T-helper 1 cell (primary cell): ENCODE measurements at places on chromosomes 11 and 22.

- no peak for DNase-seq
Observed at GRCh38 chr22:22748756-22749155, 104.3 kb downstream of the GGTLC2 start.

GRCh38 chr22:44702479-44703198 is 635 bp downstream of the PRR5 start:
- no peak for DNase-seq

DNA sequence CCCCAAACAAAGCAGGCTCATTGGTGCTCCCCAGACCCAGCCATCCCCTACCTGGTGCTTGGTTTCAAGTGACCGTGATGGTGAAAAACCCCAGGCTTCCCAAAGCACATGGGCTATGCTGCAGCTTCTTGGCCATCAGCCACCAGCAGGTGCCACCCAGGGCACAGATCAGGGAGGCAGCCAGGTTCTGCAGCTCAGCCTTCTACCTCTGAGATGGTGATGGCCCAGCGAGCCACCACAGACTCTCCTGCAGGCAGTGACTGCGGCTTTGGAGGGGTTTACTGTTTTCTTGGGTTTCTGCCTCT is 70.0 kb upstream of the ALX4 start:
- no peak for DNase-seq

DNA sequence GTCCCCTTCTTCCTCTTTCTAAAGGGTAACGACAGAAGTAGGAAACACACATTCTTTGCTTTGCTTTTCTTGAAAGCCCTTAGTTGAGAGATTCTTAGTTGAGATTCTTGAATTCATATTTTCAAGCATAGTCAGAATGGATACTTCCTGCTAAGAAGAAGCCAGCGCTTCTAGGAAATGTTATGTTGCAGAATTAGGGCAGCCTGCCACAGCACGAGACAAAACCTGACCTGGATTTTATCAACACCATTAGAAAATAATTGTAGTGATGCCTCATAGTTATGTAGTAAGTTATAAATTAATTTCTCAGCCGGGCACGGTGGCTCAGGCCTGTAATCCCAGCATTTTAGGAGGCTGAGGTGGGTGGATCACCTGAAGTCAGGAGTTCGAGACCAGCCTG is 37.9 kb upstream of the NUP160 start:
- DNase-seq: peak; percentile 84

DNA sequence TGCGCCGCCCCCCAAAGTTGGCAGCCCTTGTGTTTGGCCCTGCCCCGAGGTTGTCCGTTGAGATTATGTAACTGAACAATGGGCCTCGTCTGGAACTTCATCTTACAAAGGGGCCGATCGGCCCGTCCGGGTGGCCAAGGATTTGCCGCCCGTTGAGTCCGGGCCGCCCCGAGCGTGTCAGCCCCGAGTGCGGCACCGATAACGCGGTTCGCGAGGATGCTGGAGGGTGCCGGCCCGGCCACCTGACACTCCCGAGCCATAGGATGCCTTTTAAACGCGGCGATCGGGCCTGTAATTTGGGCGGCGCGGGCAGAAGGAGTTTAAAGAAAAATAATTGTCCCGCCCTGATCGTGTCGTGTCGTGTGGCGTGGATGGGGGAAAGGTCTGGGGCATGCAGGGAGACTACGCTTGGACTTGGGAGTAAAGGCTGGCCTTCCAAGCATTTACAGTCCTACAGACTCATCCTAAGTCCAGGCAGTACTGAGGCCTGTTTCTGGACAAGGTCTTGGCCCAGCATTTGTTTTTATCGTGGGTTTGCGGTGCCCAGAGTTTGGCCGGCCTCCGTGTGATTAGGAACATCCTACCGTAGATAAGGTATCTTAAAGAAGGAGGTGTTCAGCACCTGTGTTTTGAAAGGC is 1.3 kb downstream of the WEE1 start:
- DNase-seq: peak; percentile 8
